ENCODE measurements at places on chromosomes 2 and 18.

DNA sequence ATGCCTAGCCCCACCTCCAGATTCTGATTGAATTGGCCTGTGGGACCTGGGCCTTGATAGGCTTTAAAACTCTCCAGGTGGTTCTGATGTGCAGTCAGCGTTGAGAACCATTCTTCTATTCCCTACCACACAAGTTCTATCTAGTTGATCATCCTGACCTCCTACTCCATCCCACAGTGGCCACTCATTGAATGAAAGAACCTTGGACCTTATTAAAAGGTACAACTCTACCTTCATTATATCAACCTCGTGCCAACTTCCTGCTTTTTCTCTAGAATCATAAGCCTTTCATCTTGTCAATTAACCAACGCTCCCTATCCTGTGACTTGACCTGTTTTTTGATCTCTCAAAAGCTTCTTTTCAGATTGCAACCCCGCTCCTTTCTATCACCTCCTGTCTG, 55.8 kb downstream of the SLC40A1 start:
- DNase-seq: no peak

DNA sequence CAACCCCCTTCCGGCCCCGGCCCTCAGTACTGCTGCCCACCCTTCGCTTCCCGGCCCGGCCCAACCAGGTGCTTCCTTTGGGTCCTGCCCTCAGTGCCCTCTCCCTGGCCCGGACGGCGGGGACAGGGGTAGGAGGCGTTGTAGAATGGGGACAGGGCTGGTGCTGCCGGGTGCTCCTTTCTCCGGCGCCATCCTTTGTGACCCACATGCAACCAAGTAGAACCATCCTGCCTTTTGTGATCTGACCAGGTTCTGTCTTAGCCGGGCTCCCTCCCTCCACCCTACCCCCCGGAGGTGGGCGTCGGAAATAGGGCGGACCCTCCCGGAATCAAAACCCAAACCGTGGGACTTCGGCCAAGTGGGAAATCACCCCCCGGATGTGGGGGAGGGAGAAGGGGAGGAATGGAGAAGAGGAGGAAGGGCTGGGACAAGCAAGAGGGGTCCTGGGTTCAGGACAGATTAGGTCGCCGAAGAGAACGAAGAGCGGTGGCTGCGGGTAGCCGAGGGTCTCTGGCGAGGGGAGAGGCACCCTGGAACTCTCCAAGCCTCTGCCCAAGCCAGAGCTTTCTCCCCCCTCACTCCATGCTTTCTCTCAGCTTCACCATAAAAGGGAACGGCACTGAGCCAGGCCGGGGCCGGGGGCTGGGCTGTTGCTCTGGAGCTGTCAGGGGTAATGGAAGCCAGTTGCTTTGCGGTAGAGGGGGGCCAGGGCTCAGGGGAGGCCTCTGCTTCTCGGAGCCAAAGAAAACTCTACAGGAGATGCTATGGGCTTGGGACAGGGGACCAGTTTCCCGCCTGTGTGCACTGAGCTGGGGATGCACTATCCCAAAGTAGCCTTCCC, 756 bp upstream of the OST4 start:
- DNase-seq: no peak

DNA sequence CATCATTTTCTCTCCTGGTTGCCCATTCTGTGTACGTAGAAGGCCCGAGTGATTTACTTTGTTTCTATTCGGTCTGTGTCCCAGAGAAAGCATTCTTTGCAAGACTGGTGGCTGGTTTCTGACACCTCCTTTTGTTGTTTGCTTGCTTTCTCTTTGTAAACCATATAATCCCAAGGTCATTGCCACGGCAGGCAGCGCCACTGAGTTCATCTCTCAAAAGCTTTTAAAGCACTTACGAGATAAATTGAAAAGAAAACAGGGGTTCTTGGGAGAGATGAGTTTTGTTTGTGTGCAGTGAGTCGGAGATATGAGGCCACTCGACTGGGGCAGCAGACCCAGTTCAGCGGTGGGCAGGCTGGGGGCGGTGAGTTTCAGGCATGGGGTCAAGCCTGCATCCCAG, 137.6 kb downstream of the NCK2 start:
- DNase-seq: no peak

DNA sequence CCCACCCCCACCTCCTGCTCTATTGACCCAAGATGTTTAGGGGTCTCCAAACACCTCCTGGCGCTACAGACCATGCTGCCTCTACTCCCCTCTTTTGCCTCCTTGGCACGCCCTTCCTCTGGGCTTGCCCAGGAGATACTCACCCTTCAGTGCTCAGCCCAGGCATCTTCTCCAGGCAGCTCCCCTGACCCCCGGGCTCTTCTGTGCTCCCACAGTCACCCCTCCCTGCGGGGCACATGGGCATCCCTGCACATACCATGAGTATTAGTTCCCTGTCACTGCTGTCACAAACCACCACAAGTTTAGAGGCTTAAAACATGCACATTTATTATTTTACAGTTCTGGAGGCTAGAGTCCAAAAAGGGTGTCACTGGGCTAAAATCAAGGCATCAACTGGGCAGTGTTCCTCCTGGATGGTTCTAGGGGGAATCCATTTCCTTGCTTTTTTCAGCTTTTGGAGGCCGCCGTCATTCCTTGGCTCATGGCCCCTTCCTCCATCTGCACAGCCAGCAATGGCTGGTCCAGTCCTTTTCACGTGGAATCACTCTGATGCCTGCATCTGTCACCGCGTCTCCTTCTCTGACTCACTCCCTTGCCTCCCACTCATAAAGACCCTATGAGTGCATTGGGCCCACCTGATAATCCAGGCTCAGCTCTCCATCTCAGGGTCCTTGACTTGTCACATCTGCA, 230.4 kb upstream of the COPS8 start:
- DNase-seq: no peak

DNA sequence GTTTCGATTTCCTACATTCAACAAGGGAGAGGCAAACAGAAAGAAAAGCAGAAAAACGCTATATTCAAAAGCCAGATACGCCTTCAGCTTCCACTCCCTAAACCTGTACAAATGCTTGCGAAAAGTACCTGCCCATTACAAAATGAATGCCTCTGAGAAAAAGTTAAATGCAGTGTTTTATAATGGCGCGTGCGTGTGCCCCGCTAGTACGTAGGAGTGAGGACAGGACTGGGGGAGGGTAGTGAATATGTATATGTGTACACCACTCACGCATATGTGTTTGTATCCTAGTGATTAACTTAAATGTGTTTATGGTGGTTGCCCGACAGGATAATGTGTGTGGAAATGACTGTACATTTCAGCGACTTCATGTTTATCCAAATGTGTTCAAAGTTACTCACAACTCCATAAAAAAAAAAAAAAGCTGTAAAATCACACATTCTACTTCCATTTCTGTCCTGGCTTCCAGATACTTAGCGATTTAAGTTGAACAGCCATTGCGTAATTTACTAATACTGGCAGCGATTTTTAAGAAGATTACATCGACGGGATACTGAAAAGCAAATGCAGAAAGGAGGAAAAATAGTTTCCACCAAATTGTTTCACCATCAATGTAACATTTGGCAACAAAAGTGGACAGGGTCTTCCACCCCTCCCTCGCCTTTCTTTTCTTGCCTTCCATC, 1.3 kb downstream of the NEUROD1 start:
- DNase-seq: no peak

DNA sequence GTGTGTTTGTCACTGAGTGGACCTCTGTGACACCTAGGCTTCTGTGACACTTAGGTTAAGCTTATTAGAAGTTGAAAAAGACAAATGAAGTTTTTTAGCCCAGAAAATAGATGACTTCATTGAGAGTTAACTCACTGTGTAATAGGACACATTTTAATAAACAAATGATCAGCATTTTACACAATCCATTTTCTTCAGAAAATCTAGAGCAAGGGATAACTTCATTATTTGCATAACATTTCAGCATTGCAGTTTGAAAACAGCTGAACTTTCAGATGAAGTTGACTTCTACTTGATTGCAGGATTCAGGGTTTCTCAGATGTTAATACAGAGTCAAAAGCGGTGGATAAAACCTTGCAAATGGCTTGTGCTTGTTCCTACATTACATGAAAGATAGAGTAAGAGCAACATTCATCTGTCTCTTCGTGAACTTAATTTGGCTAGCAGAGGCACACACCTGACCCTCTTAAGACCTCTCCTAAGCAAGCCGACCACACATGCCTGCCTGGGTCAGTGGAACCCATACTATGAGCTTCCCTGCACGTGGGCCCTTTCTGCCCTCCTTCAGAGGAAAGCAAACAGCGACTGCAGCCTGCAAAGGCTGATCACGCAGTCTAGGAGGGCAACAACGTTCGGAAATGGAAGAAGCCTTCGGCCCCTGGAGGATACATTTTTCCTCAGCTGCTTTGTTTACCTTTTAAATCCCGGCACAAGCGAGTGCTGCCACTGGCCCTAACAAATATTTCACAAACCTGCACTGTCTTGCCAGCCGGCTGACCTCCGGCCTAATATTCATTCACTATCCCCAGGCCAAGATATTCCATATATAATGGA, 16.6 kb downstream of the ITGB1BP1 start:
- DNase-seq: no peak

- DNase-seq: peak; percentile 41
Measured at GRCh38 chr2:203018181-203018580, 3.5 kb downstream of the NBEAL1 start.

GRCh38 chr2:139850254-139850890, 1070.2 kb upstream of the NXPH2 start:
- DNase-seq: no peak

- DNase-seq: no peak
Measured at GRCh38 chr18:61189376-61189775, 143.9 kb upstream of the CDH20 start.

- DNase-seq: no peak
Measured at GRCh38 chr2:1051075-1051474, 100.4 kb downstream of the SNTG2 start.

GRCh38 chr2:179193759-179194394, 70.8 kb downstream of the SESTD1 start:
- no peak for DNase-seq

DNA sequence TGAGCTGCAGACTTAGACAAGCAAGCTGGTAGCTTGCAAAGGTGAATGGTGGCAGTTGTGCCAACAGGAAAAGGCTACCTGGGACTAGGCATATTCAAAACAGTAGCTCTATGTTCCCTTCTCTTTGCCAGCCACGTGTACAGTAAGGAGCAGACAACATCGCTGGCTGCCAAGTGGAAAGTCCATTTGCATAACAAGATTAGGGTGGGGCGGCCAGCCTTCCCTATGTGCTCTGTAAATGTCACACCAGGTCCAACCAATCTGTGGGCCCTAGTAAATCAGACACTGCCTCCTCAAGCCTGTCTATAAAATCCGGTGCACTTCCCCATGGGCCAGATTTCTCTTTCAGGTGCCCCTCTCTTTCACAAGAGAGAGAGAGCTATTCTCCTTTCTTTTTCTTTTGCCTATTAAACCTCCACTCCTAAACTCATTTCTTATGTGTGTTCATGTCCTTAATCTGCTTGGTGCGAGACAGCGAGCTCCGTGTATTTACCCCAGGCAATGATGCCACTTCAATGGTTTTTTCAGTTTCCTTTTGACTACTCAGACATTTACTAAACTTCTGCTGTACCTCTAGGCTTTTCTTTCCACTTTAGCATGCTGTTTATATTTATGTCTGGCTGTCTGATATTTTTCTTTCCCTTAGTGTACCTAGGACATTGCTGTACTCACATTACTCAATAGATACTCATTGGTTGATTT, 297.4 kb upstream of the GCFC2 start:
- DNase-seq: peak; percentile 29

DNA sequence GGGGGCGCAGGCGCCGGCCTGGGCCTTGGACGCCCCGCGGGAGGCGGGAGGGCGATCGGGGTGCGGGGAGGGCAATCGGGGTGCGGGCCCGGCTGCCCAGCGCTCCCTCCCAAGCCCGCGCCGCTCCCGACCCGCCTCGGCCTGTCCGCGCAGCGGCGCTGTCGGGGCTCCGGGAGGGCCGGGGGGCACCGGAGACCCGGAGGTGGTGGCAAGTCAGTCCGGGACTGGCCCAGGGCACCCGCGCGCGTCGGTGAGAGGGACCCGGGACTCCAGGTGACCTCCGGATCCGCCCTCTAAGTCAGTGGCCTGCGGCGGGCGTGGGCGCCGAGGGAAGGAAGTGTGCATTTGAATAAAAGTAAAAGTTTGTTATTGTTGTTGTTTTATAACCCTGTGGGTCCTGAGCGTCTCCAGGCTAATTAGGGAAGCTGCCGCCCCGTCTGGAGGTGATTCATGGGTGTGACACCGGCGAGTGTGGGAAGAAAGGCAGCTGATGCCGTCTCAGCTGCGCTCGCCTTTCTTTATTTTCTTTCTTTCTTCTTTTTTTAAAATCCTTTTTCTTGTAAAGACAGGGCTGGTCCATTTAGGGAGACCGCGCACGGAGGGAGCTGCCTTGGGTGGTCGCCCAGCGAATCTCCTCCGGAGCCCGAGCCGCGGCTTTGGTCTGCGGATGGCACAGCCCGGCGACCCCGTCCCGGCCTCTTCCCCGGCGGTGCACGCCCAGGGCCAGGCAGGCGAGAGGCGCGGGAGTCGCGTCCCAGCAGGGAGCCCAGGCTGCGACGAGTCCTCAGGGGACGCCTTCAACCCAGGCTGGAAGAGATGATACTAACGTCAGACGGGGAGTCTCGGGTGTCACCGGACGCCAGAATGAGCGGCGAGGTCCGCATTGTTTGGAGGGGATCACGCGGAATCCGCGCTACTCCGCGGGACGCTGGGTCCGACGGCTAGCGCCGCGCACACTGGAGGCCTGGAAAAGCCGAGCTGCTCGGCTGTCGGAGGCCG, 627 bp upstream of the CRACDL start:
- no peak for DNase-seq

DNA sequence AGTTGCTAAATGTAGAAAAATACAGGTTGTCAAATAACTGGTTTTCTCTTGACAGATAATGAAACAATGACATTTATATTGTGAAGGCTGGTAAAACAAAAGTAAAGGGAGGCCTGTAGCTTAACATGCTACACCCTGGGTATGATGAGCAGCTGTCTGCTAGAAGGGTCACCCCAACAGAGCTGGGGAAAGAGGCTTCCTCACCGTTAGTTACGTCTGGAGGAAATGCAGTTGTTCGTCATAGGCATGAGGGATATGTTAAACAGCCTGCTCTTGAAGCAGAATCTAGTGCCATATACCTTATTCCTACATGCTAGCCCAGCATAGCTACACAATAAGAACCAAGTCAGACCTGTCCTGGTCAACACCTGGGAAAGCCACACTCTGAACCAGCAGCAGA, 49.9 kb downstream of the LPIN2 start:
- DNase-seq: no peak

GRCh38 chr2:120567128-120567527, 168.5 kb upstream of the GLI2 start:
- no peak for DNase-seq

DNA sequence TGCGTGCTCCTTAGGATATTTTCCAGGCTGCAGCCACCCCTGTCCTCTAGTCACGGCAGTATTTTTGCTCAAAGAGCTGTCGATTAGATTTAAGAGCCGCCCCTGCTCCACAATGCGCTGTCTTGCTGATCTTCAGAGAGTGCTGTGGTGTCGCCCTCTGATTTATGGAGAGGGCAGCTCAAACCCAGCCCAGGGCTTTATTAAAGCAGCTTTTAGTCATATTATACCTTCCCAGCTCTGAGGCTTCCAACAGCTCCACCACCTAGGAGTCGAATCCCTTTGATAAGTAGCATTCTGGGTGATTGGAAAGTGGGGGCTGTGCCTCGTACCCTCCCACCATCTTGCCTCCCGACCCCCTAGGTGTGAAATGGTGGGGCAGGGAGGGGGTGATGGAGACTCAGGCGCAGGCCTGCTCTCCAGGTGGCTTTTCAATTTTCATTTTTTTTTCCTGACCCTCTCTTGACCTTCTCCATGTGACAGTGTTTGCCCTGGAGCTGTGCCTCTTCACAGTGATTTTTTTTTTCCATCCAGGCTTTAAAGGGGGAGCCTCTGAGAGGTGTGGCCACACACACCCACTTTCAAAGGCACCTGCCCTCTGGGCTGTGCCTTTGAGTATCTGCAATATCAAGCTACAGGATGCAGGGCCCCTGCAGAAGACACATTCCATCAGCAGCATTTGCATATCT, 53.1 kb upstream of the NRP2 start:
- DNase-seq: no peak

Data from pons (tissue), 1 donor.